ENCODE measurements at places on chromosomes 7 and 10. TPM values are rescaled to one million over a fixed set of nuclear protein-coding genes. Genes with fewer than 3 reads are reported as not detected.

DNA sequence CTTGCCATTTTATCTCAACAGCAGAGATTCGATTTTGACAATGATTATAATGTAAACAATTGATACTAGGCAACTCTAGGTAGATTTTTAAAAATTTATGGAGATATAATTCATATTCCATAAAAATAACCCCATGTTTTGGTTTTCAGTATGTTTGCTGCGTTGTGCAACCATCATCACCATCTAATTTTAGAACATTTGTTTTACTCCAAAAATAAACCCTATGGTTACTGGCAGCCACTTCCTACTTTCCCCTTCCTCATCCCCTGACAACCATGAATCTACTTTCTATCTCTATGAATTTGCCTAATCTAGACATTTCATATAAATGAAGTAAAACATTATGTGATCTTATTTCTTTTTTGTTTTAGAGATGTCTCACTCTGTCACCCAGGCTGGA, 401.9 kb downstream of the THSD7A start:
- DNase-seq: no peak

DNA sequence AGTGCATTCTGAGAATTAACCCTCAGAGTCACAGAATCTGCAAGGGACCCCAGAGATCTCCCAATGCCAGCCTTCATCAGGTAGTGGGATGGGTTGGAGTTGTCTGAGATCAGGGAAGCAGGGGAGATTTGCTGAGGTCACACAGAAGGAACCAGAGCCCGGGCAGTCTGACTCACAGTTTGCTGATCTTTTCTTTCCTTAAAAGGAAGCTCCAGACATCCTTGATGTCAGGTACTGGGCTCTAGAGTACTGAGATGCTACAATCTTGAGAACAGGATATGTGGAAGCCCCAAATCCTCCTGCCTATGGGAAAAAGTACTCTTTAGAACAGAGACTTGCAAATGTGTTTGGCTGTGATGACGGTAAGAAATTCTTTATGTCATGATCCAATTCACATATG, 706 bp downstream of the TBATA start:
- DNase-seq: peak; percentile 54

DNA sequence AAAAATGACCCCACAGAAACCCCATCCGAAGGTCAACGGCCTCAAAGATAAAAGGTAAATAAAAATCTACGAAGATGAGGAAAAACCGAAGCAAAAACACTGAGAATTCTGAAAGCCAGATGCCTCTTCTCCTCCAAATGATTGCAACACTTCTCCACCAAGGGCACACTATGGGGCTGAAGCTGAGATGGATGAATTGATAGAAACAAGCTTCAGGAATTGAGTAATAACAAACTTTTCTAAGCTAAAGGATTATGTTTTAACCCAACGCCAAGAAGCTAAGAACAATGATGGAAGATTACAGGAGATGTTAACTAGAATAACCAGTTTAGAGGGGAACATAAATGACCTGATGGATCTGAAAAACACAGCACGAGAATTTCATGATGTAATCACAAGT, 127.8 kb downstream of the MACC1 start:
- DNase-seq: no peak

DNA sequence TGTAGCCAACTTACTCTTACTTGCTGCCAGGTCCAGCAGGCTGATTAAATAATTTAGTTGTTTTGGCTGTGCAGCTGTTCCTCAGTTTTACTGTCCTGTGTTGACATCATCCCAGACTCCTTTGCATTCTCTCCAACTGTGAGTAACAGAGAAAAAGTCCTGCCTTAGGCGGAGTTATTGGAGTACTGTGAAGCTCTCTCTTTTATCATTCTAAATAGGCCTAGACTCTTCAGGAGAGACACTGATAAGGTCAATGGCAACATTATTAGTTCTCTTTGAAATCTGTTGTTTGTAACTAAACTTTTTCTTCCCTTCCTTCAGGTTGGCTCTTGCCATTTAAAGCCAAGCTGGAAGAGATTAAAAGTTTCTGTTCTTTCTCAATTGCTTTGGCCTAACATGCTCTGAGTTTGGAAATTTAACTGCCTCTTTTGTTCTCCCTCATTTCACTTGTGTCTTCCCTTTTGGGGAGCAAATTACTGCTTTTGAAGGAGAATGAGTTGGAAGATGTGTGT, 215.7 kb upstream of the CSTF2T start:
- no peak for DNase-seq

- no peak for DNase-seq
Measured at GRCh38 chr7:156781972-156782371, 111.0 kb downstream of the LMBR1 start.

GRCh38 chr10:131248376-131249165, 63.0 kb downstream of the TCERG1L start:
- no peak for DNase-seq

DNA sequence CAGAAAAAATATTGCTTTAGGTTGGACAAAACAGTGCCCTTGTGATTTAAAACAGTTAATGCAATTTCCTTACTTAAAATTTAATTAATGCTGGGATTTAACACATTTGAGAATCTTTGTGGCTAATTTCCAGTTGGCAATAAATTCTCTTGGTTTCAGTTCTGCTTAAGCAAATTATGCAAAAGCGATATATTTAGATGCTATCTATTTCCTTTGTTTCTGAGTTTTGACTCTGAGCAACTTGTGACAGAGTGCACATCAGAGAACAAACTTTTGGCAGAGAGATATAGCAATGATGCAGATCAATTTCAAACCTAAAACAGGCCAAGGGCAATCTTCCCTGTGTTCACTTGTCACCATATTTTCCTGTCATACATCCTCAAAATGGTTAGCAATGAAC, 933.6 kb upstream of the ZWINT start:
- DNase-seq: no peak

GRCh38 chr7:22731766-22732165, 4.8 kb downstream of the IL6 start:
- DNase-seq: no peak

- DNase-seq: no peak
Measured at GRCh38 chr7:78018641-78019446, 220.3 kb downstream of the PHTF2 start.

CYP3A5 gene
- 1.9 TPM for total RNA-seq

LDB3 gene
- total RNA-seq: 0.31 TPM

DGKB gene
- 0.07 TPM for total RNA-seq

CLDN4 gene
- total RNA-seq: 31.4 TPM
